ENCODE measurements at places on chromosomes 3 and 15. TPM values are rescaled to one million over a fixed set of nuclear protein-coding genes. Genes with fewer than 3 reads are reported as not detected.

DNA sequence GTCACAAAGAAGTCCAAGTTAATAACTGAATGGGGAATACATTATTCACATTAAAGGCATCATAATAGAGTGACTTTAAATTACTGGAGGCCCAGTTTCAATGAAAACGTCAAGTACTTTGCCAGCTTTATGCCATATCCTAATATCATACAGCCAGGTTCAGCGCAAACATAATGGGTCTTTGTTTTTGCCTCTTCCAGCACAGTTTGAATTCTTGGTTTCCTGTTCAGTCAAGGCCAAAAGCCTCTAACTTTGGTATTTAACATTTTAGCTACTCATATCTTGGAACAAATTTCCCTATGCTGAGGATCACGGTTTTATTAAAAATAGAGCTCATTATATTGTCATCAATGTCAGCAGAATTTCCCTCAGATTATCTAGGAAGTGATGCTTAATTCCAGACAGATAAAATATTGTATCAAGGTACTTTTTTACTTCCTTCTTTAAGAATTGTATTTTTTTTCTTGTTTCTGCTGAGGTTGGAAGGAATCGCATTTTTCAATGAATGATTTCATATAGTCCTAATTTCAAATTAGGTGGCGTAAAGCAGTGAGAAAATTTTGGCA lies 269.2 kb downstream of the THRB start:
- no peak for DNase-seq

DNA sequence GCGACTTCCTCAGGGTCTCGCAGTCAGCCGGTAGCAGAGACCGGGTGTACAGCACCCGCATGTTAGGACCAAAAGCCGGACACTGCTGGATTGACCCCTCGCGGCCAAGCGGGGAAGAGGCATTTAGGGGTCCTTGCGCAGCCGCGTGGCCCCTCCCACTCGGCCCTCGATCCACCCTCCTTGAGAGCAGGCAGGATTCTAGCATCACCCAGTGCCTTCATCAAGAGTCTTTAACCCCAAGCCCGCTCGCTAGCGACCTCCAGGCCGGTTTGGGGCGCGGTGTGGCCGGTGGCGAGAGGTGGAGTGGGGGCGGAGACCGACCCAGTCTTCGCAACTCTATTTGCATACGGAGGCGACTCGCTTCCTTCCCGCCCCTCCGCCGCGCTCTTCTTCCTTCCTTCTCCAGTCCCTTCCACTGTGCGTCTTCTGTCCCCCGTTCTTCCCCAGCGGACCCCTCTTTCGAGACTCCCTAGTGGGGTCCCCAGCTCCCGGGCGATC lies at the start of gene ST6GAL1:
Gene ST6GAL1 (plus strand): TSS at position 384 of the 498 bp plus-strand sequence. CDS start 112,178 bp downstream, outside the sequence.
- peak; percentile 50 for DNase-seq

DNA sequence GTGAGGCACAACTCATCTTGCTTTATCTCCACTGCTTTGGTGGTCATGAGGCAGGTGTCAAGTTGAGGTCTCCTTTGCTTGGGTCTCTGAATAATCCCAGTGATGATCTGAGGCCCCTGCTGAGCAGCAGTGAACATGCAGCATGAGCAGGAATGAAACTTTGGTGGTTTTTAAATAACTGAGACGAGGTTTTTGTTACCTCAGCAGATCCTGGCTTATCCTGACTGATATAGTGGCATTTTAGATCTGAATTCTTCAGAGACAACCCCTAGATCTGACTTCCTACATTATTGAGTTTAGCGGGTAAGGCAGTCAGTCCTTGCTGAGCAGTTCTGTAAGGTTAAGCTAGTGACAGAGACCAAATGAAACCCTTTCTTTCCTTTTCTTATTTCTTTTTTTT lies 230.4 kb downstream of the ARRDC4 start:
- DNase-seq, result no peak

DNA sequence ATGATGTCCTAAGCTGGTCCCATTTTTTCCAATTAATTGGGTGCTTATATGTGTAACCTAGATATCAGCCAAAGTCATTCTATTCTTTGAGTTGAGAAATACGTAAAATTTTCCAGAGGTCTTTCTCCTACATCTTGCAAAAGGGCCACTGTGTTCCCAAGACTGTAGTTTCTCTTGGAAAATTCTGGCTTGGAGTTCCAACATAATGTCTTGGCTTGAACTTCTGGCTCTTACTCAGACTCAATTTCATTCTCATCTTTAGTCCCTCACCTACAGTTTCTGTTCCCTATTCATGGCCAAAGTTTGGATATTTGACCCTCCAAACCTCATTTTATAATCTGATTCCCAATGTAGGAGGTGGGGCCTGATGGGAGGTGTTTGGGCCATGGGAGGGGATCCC lies 201.4 kb upstream of the ARHGEF26 start:
- no peak for DNase-seq

GRCh38 chr15:100878130-100878529 lies 1.5 kb upstream of the ALDH1A3 start:
- no peak for DNase-seq

GRCh38 chr15:53591041-53591440 lies 168.4 kb downstream of the WDR72 start:
- no peak for DNase-seq

GRCh38 chr3:9155028-9155427 lies 94.4 kb downstream of the SRGAP3 start:
- DNase-seq, result no peak

GRCh38 chr15:81781395-81781794 lies 264.4 kb downstream of the MEX3B start:
- DNase-seq, result no peak

DNA sequence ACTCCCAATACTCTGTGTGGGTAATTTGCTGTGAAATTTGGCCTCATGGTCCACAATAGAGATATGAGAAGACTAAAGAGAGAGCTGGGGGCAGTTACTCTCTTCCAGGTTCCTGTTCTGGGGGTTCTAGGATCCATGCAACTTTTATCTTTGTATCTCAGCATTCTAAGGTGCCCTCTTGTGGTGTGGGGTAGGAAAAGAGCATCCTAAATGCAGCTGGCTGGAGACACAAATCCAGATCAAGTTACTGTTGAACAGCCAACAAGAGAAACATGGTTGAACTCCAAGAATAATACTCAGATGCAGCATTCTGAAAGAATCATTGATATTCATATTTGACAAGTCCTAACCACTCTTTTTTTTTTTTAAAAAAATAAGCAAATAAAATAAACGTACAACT lies 238.2 kb downstream of the GREM1 start:
- DNase-seq, result peak; percentile 89

- no peak for DNase-seq
These were observed 9.1 kb upstream of the ZBTB20 start for GRCh38 chr3:115156046-115156654.

- DNase-seq, result no peak
These were observed 43.9 kb upstream of the KCNH8 start for GRCh38 chr3:19104459-19104858.

DNA sequence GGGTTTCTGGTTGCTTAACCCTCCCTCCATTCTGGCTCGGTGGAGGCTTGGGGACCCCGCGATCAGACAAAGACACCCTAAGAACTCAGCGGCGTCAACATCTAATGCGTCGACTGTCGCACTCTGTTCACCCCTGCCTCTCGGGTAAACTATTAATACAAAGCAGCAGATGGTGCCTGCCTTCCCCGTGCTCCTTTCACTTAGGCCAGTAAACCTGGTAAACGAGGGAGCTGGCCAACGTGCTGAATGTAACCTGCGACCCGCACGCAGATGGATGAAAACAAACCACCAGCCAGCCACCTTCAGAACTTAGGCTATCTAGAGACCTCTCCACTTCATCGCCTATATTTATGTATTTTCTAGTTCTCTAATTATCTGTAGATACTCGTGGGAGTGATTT lies 848 bp upstream of the CADPS start:
- peak; percentile 64 for DNase-seq

DNA sequence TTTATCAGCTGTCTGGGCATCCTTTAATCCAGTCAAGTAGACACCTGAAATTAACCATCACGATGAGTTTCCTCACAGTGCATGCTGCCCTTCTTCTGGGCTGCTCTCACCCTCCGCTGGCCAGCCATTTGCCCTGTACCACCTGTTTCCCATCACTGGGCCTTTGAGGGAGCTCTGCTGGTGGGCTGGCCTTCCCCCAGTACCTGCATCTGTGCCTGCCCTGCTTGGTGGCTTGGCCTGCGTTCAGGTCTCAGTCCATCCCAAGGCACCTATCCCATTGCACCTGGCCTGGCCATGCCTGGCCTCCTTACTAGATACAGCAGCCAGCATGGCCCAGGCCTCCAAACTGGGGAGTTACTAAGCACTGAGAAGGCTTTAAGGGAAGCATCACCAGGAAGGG lies 413.2 kb downstream of the NTRK3 start:
- DNase-seq, result no peak

DNA sequence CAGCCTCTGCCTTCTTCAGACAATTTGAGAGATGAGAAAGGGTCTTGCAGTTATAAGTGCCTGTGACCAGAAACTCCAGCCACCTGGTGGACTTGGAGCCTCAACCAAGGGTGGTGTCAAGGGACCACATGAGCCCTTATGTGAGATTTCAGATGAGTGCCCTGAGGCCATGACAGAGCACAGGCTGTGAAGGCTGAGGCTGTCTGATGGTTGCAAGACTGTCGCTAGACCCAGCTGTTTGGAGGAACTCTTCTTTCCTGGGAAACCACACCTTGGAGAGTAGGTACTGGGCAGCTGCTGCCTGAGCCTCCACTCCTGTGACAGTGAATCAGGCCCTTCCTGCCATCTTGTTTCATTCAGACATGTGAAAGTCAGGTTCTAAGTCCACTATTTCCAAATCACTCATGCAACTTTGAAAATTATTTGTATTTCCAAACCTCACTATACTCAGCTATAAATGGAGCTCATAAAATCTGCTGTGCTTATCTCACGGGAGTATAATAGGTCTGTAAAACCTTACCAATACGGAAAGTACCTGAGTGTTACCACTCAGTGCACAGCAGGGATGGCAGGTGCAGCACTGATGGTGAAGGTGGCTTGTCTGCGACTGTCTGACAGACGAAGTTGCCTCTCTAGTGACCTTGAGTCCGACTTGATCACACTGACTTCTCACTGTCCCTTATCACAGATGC lies 99.4 kb downstream of the RPL39L start:
- DNase-seq, result no peak

PRKCD gene
- 25.4 TPM for total RNA-seq

CDHR4 gene
- not detected for total RNA-seq

WWTR1 gene
- 105 TPM for total RNA-seq
